ENCODE measurements at places on chromosomes 12 and 14.

- no peak for DNase-seq
Observed at GRCh38 chr12:19646599-19646998, 207.3 kb downstream of the AEBP2 start.

DNA sequence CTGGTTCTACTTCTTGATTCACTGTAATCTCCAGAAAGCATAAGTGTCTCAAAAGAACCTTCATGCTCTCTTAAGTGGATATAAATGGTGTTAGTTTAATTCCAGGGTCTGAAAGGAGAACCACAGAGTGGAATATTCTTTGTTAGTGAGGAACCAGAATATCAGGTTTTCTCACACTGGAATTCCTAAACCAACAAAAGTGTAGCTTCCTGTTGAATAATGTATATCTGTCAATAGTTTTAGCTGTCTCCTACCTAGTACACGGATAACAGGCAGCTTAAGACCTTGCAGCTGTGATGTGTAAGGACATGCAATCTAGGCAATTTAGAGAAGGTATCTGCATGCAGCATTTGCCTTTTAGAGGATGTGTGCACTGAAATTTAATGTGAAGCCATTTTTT is 24.0 kb downstream of the LRIG3 start:
- no peak for DNase-seq

- DNase-seq, result no peak
Observed at GRCh38 chr12:68378872-68379606, 46.9 kb upstream of the MDM1 start.

DNA sequence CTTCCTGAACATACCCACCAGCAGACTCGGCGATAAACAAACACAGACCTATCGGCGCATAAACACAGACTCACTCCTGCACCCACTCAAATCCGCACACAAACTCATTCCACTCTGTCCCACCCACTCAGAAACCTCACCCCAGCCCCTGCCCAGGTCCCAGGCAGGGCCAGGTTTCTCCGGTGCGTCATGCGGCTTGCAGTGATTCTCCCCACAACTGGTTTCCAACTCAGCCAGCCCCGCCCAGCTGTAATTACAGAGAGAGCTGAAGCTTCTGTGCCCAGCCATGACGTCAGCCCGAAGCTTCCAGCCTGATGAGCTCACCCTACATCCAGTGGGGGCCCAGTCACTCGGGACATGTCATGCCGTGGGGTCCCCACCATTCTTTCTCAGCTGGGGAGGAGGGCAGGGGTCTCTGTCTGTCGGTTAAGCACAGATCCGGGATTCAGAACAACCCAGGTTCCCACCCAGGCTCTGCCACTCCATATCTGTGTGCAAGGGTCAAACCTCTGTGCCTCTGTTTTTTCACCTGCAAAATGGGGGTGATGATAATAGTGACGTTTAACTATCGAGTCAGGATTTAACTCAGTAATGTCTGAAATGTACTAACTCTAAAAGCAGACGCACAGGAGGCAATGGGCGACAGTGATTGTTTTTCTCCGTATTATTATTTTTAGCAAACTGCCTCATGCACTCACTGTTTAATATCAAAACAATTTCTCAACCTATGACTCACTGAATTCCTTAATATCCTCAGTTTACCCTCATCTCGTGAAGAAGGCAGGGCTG is 2.3 kb upstream of the HSPB8 start:
- DNase-seq, result no peak

- DNase-seq, result no peak
Observed at GRCh38 chr14:54135804-54136280, 179.2 kb upstream of the BMP4 start.

- DNase-seq, result no peak
Observed at GRCh38 chr12:31773223-31773750, 44.5 kb upstream of the AMN1 start.

- no peak for DNase-seq
Observed at GRCh38 chr14:68041876-68042354, 222.3 kb downstream of the RAD51B start.

DNA sequence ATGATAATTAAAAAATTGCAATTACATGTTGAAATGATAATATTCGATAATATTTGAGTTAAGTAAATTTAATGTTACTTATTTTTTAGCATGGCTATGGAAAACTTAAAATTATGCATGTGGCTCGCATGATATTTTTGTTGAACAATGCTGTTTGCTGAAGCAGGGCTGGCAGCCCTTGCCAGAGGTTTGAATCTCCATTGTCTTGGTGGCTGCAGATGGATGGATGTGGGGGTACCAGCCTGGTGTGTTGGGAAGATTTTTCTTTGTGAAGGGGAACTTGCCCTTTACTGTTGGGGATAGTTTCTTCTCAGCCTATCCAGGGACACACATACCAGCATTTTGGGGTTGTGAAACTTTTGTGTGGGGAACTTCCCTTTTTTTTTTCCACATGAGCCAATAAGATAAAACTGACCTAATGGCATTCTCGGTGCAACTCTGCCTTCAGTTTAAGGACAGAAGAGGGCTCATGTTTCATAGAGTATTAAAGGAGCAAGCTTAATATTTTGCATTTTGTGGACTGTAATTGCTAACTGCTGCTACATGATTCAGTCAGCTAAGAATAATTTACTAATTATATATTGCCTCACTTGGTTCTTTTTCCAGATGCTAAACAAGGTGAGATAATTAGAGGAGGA is 8.8 kb downstream of the RASSF3 start:
- DNase-seq, result no peak

- no peak for DNase-seq
Observed at GRCh38 chr14:102095231-102095870, 8.5 kb upstream of the HSP90AA1 start.

GRCh38 chr14:75484711-75485429 is 37.4 kb upstream of the BATF start:
- no peak for DNase-seq

GRCh38 chr12:42442311-42442759 is 116.4 kb downstream of the PPHLN1 start:
- DNase-seq, result no peak

- peak; percentile 16 for DNase-seq
Observed at GRCh38 chr14:102949062-102949800, 26.8 kb downstream of the AMN start.

DNA sequence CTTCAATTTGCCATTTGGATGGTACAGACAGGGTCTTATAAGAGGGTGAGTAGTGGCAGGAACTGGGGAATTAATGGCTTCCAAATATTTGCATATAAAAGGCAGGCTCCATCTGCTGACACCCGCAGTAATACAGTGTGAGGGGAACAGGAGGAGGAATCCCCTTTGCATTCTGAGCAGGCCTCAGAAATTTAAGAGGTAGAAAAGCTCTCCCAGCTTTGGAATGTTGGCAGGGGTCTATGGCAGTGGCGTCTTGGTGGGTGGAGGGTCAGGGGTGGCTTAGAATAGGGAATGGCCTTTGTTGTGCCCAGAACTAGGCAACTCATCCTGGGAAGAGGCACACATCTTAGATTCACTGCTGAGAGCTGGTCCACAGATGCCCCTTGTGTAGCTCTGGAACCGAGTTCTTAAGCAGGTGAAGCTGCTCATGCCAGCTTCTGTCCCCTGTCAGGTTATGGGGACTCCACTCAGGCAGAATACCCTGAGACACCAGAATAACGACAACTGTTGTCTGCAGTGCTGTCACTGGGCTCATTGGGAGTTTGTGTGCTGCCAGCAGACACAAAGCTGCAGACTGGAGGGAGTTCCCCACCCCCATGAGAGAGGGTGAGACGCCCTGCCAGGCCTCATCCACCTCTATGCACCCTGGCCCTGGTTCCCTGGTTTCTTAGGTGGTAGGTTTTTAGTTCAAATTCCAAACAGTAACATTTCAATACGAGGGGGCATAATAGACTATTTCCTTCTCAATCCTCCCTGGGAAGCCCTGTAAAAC is 190.2 kb downstream of the MON2 start:
- DNase-seq, result no peak

GRCh38 chr12:24815114-24815423 is 133.8 kb downstream of the BCAT1 start:
- no peak for DNase-seq

- no peak for DNase-seq
Observed at GRCh38 chr12:58537278-58537677, 383.0 kb downstream of the LRIG3 start.

GRCh38 chr12:1474041-1474573 is 120.3 kb downstream of the FBXL14 start:
- no peak for DNase-seq

DNA sequence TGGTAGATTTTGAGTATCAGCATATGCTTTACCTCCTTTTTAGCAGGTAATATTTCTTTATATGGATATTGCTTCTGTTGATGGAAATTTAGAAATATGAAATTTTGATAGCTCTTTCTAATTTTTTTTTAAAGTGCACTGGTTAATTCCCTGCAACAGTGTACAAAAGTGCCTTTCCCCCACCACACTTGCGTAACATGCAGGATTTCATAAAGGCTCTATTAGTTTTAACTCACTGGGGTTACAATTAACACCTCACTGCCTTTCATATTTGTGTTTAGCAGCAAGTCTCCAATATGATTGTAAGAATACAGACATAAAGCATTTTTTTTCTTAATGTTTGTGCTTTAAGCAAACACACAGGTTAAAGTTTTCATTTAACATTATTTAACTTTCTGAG is 25.6 kb downstream of the MNAT1 start:
- no peak for DNase-seq

- no peak for DNase-seq
Observed at GRCh38 chr14:74829251-74829650, 46.7 kb downstream of the PROX2 start.

- no peak for DNase-seq
Observed at GRCh38 chr12:108129017-108129812, at the start of gene WSCD2. Gene WSCD2 (plus strand): TSS chr12:108129288. CDS start chr12:108195833, 66,545 bp downstream.

- DNase-seq, result no peak
Observed at GRCh38 chr14:33377596-33378390, 439.1 kb downstream of the NPAS3 start.

- no peak for DNase-seq
Observed at GRCh38 chr12:110687396-110688169, 1.3 kb downstream of the HVCN1 start.

DNA sequence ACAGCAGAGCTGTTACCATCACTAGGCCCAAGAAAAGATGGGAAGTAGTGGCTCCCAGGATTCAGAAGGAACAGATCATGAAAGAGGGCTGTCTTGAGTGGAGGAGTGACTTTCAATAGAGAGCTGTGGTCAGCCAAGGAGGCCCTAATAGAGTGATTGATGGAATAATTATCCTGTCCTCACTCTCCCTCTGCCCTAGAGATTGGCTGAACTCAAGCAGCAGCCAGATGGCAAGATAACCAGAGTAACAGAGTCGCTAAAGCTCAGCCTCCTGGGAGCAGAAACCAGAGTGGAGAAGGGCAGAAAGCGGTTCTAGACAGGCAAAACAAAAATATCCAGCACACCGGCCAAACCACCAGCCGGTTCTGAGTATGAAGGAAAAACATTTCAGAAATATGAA is 23.1 kb downstream of the GMFB start:
- DNase-seq, result no peak

- no peak for DNase-seq
Observed at GRCh38 chr12:48086327-48086726, 19.6 kb downstream of the SENP1 start.

DNA sequence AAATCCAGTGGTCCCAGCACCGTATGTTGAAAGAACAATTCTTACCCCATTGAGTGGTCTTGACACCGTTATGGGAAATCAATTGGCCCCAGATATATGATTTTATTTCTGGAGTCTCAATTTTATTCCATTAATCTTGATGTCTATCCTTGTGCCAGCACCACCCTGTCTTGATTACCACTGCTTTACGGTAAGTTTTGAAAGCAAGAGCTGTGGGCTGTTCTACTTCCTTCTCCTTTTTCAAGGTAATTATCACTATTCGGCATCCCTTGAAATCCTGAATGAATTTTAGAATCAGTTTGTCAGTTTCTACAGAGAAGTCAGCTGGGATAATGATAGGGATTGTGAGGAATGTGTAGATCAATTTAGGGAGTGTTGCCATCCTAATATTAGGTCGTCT is 160.8 kb upstream of the SFSWAP start:
- no peak for DNase-seq

DNA sequence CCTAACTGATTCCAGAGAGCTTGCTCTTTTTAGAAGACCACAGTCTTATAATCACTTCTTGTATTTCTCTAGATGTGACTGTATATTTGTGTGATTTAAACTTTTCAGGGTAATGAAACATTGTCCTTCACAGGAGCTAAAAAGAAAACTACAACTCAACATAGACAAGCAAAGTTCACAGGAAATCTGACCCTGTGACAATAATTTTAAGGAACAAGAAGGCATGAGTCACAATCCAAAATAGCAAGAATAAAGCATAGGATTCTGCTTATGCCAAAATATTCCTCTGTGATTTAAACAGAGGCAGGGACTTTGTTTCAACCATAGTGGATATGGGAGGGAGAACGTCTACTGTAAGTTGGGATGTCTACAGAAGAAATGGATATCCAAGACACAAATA is 44.3 kb downstream of the GPR65 start:
- DNase-seq, result no peak

DNA sequence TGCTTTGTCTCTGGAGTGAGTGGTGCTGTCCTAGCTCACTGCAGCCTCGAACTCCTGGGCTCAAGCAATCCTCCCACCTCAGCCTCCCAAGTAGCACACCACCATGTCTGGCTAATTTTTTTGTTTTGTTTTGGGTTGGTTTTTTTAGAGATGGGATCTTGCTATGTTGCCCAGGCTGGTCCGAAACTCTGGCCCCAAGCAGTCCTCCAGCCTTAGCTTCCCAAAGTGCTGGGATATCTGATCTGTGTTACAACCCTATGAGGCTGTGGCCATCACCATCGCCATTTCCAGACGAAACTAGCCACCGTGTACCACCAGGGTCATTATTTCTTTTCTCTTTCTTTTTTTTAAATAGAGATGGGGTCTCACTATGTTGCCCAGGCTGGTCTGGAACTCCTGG is 2.6 kb downstream of the IL31 start:
- no peak for DNase-seq

GRCh38 chr12:122024132-122024785 is 2.6 kb downstream of the BCL7A start:
- DNase-seq, result no peak

Measured in activated T-cell treated with anti-CD3 and anti-CD28 coated beads for 4 hours (primary cell).